ENCODE measurements at places on chromosomes 1 and 21.

- DNase-seq: no peak
Observed at GRCh38 chr1:235002706-235003300, 125.8 kb downstream of the TOMM20 start.

DNA sequence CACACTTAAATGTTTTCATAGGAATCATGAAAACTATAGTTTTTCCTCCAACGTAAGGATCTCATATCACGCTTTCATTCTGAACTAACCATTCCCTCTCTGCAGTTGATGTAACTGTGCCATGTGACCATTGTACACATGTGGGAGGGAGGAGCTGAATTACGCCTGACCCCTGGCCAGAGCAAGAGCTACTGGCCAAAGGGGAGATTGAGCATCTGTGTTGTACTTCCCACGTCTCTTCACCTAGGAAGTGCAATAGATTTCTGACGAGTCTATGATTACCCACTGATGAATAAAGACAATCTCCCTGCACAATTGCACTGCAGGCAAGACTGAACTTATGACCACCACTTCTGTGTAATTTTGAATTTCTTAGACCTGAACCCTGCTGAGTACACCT lies 24.0 kb downstream of the PTPRC start:
- no peak for DNase-seq

DNA sequence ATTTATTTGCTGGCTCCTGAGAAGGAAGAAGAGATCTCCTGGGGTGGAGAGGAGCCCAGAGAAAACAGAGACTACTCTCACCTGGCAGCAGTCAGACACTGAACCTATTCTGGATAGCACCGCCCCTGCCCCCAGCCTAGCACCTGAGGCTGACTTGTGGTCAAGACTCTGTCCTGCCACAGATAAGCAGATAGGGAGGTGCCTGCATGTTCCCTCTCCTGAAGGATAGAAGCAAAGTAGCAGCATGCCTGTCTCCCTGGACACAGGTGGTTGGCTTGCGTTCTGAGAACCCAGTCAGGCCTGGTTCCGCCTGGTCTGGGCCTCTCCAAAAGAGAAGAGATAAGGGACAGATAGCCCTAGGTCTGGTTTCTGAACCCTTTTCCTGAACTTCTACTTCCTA lies 1.3 kb upstream of the EFNA3 start:
- no peak for DNase-seq

DNA sequence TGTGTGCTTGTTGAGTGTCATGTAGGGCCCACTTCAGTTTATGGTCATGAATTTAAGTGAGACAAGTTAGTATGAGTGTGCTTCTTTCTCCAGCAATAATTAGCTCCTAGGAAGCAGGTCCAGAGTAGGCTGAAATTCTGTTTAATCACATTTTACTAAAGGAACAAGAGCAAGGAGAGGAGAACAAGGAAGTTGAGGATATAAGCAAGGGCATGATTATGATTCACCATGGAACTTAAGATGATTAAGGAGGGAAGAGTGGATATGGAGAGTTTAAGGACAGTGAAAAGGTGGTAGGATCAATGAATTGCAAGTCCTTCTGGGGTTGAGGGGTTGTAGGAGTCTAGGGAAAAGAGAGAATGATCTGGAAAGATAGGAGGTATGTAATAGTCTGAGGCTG lies 3.1 kb upstream of the DIPK1A start:
- no peak for DNase-seq

GRCh38 chr1:67250051-67250653 lies 57.5 kb upstream of the IL12RB2 start:
- no peak for DNase-seq

DNA sequence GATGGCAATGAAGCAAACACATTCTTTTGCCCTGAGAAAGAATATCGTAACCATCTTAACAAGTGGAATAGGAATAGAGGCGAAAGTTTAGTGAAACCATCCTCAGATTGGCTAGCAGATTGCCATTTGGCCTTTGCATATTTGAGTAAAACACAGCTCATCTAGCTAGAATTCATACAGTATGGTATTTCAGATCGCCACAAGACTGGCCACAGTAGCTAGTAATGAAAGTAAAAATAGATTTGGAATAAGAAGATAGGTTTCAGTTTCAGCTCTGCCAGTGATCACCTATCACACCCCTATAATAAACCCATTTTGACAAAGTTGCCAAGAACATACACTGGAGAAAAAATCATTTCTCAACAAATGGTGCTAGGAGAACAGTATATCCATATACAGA lies 294.9 kb downstream of the LRRIQ3 start:
- no peak for DNase-seq

- no peak for DNase-seq
Observed at GRCh38 chr21:25215698-25216384, 391.4 kb downstream of the MRPL39 start.

GRCh38 chr1:32538887-32539583 lies at the start of gene ZBTB8A:
ZBTB8A (plus strand) TSS chr1:32539427; CDS start chr1:32592932, 53,505 bp downstream.
- DNase-seq: peak; percentile 32

DNA sequence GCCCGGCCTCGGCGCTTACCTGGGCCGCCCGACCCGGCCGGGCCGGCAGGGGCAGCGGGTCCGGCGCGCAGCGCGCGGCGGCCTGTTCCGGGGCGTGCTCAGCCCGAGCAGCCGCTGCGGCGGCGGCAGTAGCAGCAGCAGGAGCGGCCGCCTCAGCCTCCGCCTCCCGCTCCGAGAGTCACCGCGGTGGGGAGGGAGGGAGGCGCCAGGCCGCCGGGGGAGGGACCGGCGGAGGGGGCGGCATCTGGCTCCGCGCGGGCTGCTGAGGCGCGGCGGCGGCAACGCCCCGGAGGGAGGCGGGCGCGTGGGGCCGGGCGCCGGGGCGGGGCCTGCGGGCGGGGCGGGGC lies at the start of gene CTNNBIP1:
Gene CTNNBIP1, minus strand, starts transcription at position 194 of the 347 bp plus-strand sequence. CDS start 38,205 bp downstream, outside the sequence.
- no peak for DNase-seq

- DNase-seq: no peak
Observed at GRCh38 chr1:27773826-27774445, 917 bp downstream of the STX12 start.

GRCh38 chr1:11919621-11920020 lies 6.6 kb downstream of the KIAA2013 start:
- DNase-seq: no peak

DNA sequence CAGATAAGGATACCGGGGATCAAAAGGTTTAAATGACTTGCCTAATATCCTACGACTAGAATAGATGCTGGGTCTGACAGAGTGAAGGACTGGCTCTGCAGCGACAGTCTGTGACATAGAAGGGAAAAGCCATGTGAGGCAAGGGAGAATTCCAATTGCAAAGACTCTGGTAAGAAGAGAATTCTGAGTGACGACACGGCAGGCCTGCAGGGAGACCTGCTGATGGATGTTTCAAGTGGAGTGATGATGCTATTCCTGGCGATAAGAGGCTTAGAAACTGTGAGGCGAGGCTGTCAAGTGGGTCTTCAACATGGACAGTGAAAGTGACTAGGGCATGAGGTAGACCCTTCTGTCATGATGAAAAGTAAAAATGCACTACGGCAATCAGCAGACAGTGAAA lies 176.6 kb upstream of the PBX1 start:
- no peak for DNase-seq

GRCh38 chr1:204975568-204976235 lies 67.3 kb upstream of the CNTN2 start:
- peak; percentile 55 for DNase-seq

DNA sequence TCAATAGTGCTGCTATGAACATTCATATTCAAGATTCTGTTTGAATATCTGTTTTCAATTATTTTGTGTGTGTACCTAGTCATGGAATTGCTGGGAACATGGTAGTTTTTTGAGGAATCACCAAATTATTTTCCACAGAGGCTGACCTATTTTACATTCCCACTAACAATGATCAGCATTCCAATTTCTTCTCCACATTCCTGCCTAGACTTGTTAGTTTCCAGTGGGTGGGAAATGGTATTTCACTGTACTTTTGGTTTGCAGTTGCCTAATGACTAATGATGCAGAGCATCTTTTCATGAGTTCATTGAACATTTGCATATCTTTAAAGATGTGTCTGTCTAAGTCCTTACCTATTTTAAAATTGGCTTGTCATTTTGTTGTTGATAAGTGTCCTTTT lies 1182.6 kb upstream of the B3GALT2 start:
- no peak for DNase-seq

- no peak for DNase-seq
Observed at GRCh38 chr21:30997541-30997940, 40.7 kb downstream of the KRTAP19-8 start.

- no peak for DNase-seq
Observed at GRCh38 chr1:231976231-231976630, 349.6 kb downstream of the DISC1 start.

DNA sequence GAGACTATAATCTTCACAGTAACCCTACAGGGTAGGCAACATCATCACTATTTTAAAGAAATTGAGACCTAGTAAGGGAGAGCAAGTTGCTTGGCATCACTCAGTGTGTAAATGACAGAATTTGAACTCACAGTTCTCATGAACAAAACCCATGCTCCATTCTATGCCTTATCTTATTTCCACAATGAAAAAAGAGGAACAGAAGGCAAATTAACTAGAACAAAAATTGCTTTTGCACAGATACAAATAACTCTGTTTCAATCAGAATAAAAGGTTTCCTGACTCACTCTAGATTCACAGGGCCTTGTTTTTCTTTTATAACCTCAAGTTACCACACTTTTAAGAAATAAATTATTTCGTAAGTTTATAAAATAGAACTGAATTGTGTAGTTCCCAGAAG lies 90.1 kb downstream of the UCHL5 start:
- DNase-seq: no peak

- no peak for DNase-seq
Observed at GRCh38 chr21:31330144-31330483, 13.9 kb downstream of the TIAM1 start.

GRCh38 chr1:239997515-239998311 lies 94.0 kb upstream of the FMN2 start:
- DNase-seq: peak; percentile 30

- DNase-seq: no peak
Observed at GRCh38 chr1:209267968-209268367, 315.5 kb upstream of the CAMK1G start.

DNA sequence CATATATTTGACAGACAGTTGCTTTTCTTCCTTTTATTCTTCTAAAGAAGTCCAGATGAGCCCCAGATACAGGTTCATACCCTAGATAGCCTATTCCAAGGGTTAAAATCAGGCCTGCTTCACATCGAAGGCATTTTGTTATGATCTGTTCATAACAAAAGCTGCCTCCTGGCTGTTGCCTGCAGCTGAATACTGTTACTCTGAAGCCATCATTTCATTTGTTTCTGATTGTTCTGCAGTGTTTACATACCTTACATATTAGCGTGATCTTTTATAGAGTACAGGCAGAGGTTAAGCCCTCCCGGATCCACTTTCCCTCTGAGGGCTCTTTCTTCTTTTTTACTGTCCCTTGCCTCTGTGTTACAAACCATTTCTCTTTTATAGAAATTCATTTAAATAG lies 219.0 kb upstream of the HOOK1 start:
- no peak for DNase-seq

- no peak for DNase-seq
Observed at GRCh38 chr1:81374481-81374880, 426.3 kb upstream of the ADGRL2 start.

DNA sequence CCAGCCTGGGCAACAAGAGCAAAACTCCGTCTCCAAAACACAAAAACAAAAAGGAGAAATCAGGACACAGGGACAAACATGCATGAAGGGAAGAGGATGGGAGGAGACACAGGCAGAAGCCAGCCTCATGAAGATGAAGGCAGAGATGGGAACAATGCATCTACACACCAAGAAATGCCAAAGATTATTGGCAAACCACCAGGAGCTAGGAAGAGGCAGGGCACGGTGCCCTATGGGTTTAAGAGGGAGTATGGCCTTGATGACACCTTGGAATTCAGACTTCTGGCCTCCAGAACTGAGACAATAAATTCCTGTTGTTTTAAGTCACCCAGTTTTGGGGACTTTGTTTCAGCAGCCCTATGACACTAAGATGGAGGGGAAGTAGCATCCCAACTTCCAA lies 5.2 kb downstream of the TMPRSS3 start:
- DNase-seq: no peak

DNA sequence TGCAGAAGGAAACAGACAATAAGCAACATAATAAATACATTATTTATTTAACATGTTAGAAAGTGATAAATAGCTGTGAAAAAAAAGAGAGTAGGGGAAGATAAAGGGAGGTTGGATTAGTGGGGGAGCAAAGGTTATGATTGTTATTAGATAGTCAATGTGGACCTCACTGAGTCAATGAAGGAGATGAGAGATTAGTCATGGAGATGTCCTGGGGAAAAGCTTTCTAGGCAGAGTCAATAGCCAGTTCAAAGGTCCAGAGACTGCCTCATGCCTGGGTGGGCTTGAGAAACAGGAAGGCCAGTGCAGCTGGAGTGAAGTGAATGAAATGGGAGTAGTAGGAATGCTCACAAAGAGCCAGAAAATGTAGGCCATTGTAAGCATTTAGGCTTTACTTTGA lies 187.1 kb upstream of the CACYBP start:
- DNase-seq: no peak

DNA sequence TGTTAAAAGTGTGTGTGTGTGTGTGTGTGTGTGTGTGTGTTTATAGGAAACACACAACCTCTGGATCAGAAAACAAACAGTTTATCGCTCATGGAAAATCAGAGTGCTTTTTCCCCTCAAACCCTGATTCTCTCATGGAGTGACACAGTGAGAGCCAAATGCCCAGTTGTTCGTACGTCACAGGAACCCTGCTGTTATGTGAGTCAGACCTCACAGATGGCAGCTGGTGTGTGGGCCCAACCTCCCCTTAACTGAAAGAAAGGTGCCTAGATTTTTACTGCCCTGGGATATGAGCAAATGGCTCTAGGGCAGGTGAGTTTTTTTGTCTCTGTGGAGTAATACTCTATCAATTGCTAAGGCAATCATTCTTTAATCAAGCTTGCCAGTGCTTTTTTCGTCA lies 1788.1 kb downstream of the BRINP3 start:
- peak; percentile 81 for DNase-seq

- DNase-seq: no peak
Observed at GRCh38 chr1:116769561-116769977, 15.3 kb downstream of the CD2 start.

- no peak for DNase-seq
Observed at GRCh38 chr1:89125240-89125912, 538 bp downstream of the GBP2 start.

DNA sequence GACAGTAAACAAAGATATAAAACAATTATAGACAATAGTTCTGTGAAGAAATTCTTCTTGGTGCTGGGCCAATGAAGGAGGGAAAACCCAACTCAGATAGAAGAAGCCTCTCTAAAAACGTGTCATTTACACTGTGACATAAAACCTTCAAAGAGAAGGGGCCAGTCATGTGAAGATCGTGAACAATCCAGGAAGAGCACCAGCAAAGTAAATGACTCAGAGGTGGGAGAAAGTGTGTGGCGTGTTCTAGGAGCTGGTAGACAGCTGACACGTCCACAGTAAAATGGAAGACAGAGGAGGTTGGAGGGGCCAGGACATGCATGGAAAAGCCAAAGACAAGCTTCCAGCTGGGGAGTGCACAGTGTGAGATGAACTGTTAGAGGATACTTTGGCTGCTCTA lies 143.6 kb downstream of the VAV3 start:
- no peak for DNase-seq

DNA sequence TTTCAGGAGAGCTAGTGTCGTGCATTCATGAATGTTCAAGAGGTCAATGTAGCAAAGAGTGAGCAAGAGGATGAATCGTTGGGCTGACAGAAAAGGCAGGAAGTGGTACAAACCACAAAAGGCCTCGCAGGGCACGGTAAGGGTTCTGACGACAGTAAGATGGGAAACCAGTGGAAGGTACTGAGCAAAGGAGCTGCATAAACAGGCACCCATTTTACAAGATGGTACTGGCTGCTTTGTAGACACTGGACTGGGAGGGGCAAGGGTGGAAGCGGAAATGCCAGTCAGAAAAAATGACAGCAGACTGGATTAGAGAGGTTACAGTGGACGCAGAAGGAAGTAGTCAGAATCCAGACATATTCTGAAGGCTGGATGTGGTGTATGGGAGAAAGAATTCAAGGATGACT lies 123.5 kb downstream of the PTPN14 start:
- peak; percentile 88 for DNase-seq
